ENCODE measurements at places on chromosomes 6 and 20.

DNA sequence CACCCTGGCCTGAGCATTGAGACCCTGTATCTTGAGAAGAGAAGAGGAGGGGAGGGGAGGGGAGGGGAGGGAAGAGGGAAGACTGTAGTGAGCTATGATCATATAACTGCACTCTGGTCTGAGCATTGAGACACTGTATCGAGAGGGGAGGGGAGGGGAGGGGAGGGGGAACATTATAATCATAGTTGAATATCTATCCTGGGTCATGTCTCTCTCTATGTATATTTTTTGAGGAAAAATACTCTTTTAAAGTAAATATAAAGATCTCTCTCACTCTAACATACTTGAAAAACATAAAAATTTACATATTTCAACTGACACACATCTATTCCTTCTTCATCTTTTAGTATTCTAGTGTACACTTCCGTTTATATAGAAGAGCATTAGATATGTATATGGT is 431.0 kb downstream of the CDKAL1 start:
- DNase-seq, result no peak

GRCh38 chr6:42696526-42697267 is 25.7 kb downstream of the PRPH2 start:
- DNase-seq, result no peak

GRCh38 chr20:50464026-50464724 is 46.0 kb upstream of the PTPN1 start:
- DNase-seq, result peak; percentile 66

DNA sequence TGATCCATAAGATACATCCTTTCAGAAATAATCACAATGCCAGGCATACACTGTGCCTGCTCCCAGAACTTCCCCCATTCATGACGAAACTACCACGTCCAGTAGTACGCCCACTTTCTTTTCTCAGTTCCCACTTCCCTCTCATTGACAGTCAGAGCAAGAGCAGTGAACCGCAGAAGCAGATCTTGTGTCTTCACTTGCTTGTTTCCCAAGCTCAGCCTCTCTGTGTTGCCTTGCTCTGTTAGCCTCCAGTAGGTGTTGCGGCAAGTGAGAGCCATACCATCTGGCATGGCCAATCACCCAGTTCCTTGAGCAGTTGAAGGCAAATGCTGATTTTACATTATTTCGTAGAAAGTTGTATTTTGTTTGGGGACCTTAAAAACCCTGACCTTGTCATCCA is 11.7 kb downstream of the UST start:
- no peak for DNase-seq

DNA sequence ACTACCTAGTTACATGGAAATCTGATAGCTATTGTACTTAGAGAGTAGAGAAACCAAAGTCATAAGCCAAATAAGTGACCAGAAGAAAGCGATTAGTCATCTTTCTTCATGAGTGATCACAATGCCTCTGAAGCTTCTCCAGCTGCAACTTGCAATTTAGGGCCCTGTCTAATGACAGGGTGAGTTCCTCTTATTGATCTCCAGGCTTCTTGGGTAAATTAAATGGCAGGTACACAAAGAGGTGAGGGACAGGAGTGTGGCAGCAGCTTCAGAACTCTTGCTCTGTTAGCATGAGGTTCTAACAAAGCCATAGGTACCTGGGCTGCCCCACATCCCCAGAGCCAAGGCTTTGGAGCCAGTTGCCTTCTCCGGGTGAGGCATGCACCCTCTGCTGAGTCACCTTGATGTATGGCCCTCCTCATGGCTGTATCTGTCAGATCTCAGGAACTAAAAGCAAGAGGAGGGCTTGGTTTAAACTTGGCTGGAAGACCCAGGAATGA is 60.8 kb downstream of the PRDM1 start:
- no peak for DNase-seq
